ENCODE measurements at places on chromosomes 12 and 14.

- no peak for DNase-seq
Measured at GRCh38 chr12:92581604-92582003, 121.2 kb upstream of the PLEKHG7 start.

GRCh38 chr14:75254381-75254822, 24.2 kb upstream of the FOS start:
- no peak for DNase-seq

DNA sequence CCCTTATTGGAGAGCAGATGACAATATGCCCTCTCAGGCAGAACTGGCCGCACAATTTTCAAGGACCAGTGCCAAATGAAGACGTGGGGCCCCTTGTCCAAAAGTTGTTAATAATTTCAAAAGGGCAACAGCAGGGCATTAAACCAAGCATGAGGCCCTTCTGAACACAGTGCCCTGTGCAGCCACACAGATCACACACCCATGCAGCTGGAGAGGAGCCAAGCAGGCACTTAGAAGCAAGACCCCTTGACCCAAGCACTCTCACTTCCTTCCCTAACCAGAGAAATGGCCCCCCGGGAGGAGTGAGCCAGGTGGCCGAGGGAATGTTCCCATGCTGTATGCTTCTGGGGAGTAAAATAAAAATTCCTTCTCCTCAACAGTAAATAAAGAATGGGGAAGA, 114.0 kb upstream of the TMPO start:
- no peak for DNase-seq

- DNase-seq, result peak; percentile 19
Measured at GRCh38 chr14:65170768-65171507, 68.6 kb upstream of the MAX start.

GRCh38 chr14:93084866-93085857, 30.6 kb downstream of the ITPK1 start:
- DNase-seq, result no peak
